ENCODE measurements at places on chromosomes 4 and X.

DNA sequence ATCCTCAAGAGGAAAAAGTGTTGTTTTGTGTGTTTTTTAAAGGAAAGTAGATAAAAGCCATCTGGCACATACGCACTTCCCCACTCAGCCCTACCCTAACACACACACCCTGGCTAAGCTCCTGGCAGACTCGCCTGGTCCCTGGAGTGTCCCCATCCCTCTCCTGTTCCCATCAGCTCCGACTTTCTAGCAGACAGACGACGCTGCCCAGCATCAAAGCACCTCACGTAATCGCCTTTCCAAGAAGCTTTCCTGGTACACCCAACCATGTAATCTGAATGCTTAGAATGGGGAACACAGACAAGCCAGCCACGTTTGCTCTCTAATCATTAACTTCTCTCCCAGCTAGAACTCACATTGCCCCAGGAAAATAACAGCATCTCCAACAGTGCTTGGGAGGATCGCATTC lies 116.2 kb downstream of the AFAP1 start:
- no peak for DNase-seq

DNA sequence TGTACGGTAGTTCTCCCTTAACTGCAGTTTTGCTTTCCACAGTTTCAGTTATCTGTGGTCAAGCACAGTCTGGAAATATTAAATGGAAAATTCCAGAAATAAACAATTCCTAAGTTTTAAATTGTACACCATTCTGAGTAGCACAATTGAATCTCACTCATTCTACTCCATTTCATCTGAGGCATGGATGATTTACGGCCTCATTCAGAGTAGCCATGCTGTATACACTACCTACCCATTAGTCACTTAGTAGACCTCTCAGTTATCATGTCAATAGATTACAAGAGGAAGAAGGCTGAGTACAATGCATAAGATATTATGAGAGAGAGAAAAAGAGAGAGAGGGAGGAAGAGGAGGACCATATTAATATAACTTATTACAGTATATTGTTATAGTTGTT lies 77.5 kb downstream of the ENOX2 start:
- DNase-seq, result no peak

GRCh38 chrX:126124721-126125120 lies 41.4 kb downstream of the DCAF12L2 start:
- no peak for DNase-seq

GRCh38 chr4:16062601-16063000 lies 21.2 kb downstream of the PROM1 start:
- no peak for DNase-seq

All from activated CD8-positive, alpha-beta memory T cell treated with anti-CD3 and anti-CD28 coated beads for 4 hours (primary cell).